ENCODE measurements at places on chromosomes 6 and 20. TPM values are rescaled to one million over a fixed set of nuclear protein-coding genes. Genes with fewer than 3 reads are reported as not detected.

Gene MACROD2
- polyA plus RNA-seq, result 3.9 TPM

Gene DLK2
- polyA plus RNA-seq, result 1.9 TPM

Gene LRRC1
- 8.3 TPM for polyA plus RNA-seq

Gene ID4
- polyA plus RNA-seq, result 3.2 TPM

Gene OPRL1
- polyA plus RNA-seq, result 1.1 TPM

Gene C6orf58
- polyA plus RNA-seq, result 1.0 TPM

Gene BPIFB1
- not detected for polyA plus RNA-seq

Gene LINC00237
- polyA plus RNA-seq, result not detected

Gene HLA-DRB5
- polyA plus RNA-seq, result 9.5 TPM

Gene SLPI
- polyA plus RNA-seq, result not detected

Gene EIF6
- 75.6 TPM for polyA plus RNA-seq

Gene MCHR2
- polyA plus RNA-seq, result not detected

Gene HNF4A
- 0.04 TPM for polyA plus RNA-seq

Gene IL17F
- not detected for polyA plus RNA-seq

Gene PLEKHG1
- polyA plus RNA-seq, result 15.6 TPM

Gene CCM2L
- 6.8 TPM for polyA plus RNA-seq

Gene PTPRK
- 24.1 TPM for polyA plus RNA-seq

Gene NOL7
- 59.4 TPM for polyA plus RNA-seq

Gene SALL4
- 1.0 TPM for polyA plus RNA-seq

Gene CRISP3
- 0.14 TPM for polyA plus RNA-seq

Gene SMLR1
- not detected for polyA plus RNA-seq

Gene ANKEF1
- polyA plus RNA-seq, result 1.6 TPM

Gene EYS
- 0.59 TPM for polyA plus RNA-seq

Gene TRIM15
- polyA plus RNA-seq, result not detected

Gene C20orf204
- polyA plus RNA-seq, result 1.0 TPM

Gene PDYN
- not detected for polyA plus RNA-seq

Gene ULBP2
- not detected for polyA plus RNA-seq

Gene AKAP12
- polyA plus RNA-seq, result 90.6 TPM

Gene GABRR2
- polyA plus RNA-seq, result 2.0 TPM

Gene SLCO4A1
- 0.26 TPM for polyA plus RNA-seq

Gene CLDN20
- 0.54 TPM for polyA plus RNA-seq

Gene EDN3
- 33.9 TPM for polyA plus RNA-seq

Gene SNAI1
- polyA plus RNA-seq, result 11.9 TPM

Gene GSTA1
- not detected for polyA plus RNA-seq

Gene LY6G6D
- polyA plus RNA-seq, result not detected

Gene DOK5
- 27.1 TPM for polyA plus RNA-seq

Gene KLC4
- polyA plus RNA-seq, result 28.5 TPM

Gene PAK5
- polyA plus RNA-seq, result 0.13 TPM

Gene CALHM6
- 3.8 TPM for polyA plus RNA-seq

Gene XKR7
- 0.05 TPM for polyA plus RNA-seq

Gene NKAIN4
- 53.5 TPM for polyA plus RNA-seq

Gene PTK6
- polyA plus RNA-seq, result 0.41 TPM

Gene CLPSL2
- polyA plus RNA-seq, result not detected

Gene TRIM31
- not detected for polyA plus RNA-seq

Gene SLC32A1
- not detected for polyA plus RNA-seq

Gene MCCD1
- polyA plus RNA-seq, result not detected

Gene ZSCAN23
- 6.7 TPM for polyA plus RNA-seq

Gene GNAS-AS1
- 2.5 TPM for polyA plus RNA-seq

Gene FRK
- 0.32 TPM for polyA plus RNA-seq

Gene TREM2
- 8.4 TPM for polyA plus RNA-seq

Gene HLA-DQA2
- polyA plus RNA-seq, result 1.3 TPM

Gene ENPP5
- 3.9 TPM for polyA plus RNA-seq

Gene EFCAB8
- polyA plus RNA-seq, result 0.15 TPM

Gene GPRC6A
- polyA plus RNA-seq, result not detected

Gene HLA-DMB
- polyA plus RNA-seq, result 11.5 TPM

Gene BHLHE23
- polyA plus RNA-seq, result not detected

Gene ADGRF5
- polyA plus RNA-seq, result 28.9 TPM

Gene RNF39
- polyA plus RNA-seq, result 0.35 TPM
